ENCODE measurements at places on chromosomes 12 and 14.

GRCh38 chr12:61797266-61797665 is 462.9 kb upstream of the USP15 start:
- DNase-seq, result no peak

DNA sequence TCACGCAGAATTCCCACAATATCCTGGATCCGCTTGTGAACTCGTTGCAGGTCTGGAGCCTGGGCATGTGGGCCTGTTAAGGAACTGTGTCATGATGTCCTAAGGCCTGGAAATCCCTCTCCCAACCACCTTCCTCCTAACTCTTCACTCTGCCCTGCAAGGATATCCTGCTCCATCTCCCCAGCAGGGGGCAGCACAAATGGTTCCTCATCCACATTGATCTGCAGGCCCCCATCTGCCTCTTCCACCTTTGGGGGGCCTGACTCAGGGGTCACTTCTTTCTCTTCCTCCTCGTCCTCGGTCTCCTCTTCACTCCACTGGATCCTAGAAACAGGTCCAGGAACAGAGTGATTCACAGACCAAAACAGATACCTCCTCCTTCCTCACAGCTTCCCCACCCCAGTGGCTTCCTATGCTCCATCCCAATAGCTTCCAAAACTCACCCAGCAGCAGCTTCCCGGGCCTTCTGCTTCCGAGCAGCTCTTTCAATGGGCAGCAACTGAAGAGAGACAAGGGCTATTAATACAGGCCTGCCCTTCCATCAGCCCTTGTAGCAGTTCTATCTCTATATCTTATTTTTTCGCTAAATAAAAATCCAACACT is 4.5 kb downstream of the NOP2 start:
- DNase-seq, result peak; percentile 73

DNA sequence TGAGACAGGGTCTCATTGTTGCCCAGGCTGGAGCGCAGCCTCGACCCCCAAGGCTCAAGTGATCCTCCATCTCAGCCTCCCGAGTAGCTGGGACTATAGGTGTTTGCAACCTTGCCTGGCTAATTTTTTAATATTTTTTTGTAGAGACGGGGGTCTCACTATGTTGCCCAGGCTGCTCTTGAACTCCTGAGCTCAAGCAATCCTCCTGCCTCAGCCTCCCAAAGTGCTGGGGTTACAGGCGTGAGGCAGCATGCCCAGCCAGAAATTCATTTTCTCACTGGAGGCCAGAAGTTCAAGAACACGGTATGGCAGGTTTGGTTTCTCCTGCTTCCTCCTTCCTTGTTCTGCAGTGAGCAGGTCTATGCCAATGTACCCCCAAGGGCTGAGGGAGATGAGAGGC is 3.7 kb downstream of the RNASE1 start:
- DNase-seq, result no peak

DNA sequence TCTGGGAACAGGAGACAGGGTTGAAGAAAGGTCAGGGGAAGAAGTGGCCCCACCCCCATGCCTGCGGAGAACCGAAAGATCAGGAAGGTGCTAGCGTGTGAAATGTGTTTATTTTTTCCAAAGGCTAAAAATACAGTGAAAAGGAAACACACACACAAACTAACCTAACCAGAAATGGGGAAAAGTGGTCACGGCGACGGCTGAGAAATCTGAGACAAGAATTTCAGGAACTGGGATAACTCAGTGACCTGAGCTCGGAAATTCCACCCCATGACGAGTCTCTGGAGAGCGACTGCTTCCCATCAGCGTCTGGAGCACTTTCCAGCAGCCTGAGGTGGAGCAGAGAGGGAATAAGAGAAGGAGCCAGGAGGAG is 16.6 kb upstream of the RND1 start:
- DNase-seq, result peak; percentile 74

DNA sequence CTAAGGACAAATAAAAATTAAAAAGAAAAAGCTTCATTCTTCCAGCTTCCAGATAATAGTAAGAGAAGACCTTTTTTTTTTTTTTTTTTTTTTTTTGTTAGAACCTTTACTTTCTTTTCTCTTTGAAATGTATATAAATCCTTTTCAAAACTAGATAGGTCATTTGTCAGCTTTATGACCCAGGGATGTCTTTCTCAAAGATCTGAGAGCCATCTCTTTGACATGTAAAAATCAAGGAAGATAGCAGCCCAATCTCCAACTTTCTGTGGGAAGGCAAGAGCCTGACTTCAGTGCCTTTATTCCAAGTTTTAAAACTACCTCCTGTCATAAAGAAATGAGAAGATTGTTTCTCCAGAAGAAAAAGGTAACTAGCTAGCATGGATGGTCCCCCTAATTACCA is 203.3 kb upstream of the LRFN5 start:
- peak; percentile 17 for DNase-seq

DNA sequence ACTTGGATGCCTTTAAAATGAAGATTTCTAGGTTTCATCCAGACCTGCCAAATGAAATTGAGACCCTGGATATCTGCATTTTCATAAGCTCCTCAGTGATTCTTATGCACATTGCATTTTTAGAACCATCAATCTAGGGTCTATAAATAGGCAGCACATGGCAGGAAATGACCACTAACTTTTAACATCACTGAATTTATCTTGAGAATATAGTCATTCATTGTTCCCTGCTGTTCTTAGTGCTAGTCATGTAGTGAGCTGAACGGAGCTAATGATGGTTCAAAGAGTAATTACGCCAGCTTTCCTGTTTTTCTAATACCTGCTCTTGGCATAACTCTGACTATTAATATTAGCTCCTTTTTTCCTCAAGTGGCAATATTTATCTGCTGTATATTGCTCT is 91.6 kb downstream of the TPH2 start:
- DNase-seq, result no peak

GRCh38 chr12:75872762-75873161 is 158.8 kb downstream of the PHLDA1 start:
- no peak for DNase-seq

Measured in mesendoderm (in vitro differentiated cells).